Right renal pelvis (tissue), 4 donors: ENCODE measurements at places on chromosomes 1 and 21.

- DNase-seq: no peak
Measured at GRCh38 chr1:43901196-43901961, 32.2 kb upstream of the ARTN start.

DNA sequence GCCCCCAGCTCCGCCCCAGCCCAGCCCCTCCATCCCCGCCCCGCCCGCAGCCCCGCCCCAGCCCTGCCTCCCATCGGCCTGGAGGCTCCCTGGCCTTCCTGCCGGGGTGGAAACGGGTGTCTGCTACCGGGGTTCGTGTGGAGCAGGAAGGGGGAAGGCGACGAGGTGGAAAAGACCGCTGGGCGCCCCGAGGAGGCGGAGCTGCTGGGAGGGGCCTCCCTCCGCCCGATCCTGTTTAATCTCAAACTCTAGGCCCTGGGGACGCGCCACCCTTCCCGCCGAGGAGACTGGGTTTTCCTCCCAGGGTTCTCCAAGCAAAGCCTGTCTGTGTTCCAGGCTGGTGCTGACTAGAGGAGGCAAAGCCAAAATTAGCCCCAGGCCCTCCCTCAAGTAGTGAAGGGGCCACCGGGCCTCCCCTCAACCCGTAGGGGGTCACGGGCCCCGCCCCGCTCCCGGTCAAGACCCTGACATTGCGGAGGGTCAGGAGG is 16.2 kb upstream of the TTLL10 start:
- DNase-seq: no peak

DNA sequence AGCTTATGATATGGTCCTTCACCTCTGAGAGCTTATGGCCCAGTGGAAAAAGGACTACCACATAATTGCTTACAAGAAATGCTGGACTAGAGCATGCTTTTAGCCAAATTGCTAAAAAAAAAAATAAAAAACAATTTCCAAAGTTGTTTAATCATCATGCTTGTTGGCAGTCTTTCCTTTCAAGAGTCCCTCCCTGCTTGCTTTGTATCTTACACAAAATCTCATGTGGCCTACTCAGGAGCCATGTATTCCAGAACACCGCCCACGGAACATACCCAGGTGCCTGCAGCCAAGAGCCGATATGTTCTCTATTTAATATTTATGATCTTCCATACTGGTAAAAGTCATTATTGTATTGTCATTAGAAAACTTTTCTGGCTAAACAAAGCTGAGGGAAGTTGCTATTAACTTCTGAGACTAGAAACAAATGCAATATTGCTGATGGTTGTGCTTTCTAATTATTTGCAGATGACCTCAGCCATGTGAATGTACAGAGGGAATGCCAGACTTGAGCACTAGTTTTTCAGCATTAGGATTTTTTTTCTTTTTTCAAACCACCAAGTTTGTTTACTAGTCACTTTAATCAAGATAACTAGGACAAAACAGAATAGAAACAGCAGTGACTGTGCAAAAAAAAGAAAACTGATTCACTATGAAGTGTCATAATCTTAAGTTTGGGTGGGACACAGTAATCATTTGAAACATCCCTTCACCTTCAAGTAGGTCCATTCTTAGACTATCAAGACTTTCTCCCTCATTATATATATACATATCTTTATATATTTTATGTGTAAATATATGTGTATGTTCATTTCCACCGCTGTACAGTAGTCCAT is 129.3 kb upstream of the GORAB start:
- DNase-seq: no peak

GRCh38 chr1:25067518-25068251 is 137.6 kb upstream of the RUNX3 start:
- DNase-seq: no peak

GRCh38 chr1:72034827-72035226 is 247.5 kb downstream of the NEGR1 start:
- no peak for DNase-seq
